Activated CD4-positive, alpha-beta T cell treated with anti-CD3 and anti-CD28 coated beads for 48 hours (primary cell): ENCODE measurements at places on chromosomes 1 and 21.

- DNase-seq: no peak
Observed at GRCh38 chr21:33801424-33802405, 113.9 kb downstream of the ATP5PO start.

DNA sequence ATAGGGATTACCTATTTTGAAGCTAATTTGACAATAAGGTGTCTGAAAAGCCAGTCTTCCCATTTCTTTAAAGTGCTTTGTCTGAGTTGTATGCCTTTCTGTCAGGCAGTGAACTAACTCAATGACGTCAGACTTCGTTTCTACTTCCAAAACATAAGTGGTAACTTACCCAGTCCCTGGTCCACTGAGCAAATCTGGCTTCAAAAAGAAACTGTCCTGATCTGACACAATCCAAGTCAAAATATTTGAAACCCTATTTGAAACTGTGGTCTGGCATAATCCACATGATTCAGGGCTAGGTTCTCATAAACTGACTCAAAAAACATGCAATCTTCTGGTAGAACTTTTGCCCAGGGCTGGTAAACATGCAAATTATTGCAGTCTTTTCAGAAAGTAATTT, 34.0 kb downstream of the DIRAS3 start:
- DNase-seq: no peak

DNA sequence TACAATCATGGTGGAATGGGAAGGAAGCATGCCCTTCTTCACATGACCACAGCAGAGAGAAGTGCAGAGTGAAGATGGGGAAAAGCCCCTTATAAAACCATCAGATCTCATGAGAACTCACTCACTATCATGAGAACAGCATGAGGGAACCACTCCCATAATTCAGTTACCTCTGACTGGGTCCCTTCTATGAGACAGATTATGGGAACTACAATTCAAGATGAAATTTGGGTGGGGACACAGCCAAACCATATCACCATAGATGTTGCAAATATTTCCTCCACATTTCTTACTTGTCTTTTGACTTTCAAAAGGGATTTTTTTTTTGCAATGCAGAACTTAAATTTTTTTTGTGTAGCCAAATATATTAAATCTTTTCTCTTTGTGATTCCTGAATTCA, 14.8 kb downstream of the SH3BGR start:
- no peak for DNase-seq

GRCh38 chr21:39452207-39452969, 618 bp downstream of the SH3BGR start:
- DNase-seq: no peak

DNA sequence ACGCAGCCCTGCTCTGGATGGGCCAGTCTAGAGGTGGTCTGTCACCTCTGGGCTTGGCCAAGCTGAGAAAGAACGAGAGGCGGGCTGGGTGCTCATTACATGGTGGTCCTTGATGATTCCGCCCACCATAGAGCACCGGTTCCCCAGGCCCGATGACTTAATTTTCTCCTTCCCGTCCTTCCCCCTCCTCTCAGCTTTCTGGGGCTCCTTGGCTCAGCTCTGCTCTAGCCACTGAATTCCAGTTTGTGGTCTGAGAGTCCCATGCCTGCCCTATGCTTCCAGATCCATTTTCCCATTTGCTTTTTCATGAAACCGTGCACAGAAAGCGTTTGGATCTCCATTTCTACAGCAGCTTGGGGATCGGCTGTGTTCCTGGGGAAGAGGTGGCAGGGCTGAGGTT, 318.5 kb upstream of the C1orf174 start:
- no peak for DNase-seq

- no peak for DNase-seq
Observed at GRCh38 chr21:35139382-35139715, 90.2 kb upstream of the RUNX1 start.

DNA sequence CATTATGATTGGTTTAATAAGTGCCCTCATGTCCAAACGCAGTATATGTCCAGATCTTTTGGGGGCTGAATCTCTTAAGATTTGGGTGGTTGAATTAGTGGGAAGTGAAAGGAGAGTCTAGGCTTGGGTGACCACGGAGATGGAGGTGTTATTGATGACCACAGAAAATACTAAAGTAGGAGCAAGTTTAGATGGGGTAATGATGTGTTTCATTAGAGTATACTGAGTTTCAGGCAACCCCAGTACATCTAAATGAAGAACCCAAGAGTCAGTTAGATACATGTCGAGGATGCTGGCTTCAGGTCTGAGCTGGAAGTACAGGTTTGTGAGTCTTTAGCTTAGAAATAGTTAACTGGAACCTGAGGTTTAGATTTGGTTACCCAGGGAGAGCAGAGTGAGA, 6.5 kb upstream of the ZZZ3 start:
- no peak for DNase-seq

DNA sequence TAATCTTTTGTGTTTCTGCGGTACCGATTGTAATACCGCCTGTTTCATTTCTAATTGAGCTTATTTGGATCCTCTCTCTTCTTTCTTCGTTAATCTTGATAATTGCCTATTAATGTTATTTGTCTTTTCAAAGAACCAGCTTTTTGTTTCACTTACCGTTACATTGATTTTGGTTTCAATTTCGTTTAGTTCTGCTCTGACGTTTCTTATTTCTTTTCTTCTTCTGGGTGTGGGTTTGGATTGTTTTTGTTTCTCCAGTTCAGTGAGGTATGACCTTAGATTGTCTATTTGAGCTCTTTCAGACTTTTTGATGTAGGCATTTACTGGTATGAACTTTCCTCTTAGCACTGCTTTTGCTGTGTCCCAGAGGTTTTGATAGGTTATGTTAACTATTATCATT, 9.4 kb downstream of the OR2M2 start:
- no peak for DNase-seq

DNA sequence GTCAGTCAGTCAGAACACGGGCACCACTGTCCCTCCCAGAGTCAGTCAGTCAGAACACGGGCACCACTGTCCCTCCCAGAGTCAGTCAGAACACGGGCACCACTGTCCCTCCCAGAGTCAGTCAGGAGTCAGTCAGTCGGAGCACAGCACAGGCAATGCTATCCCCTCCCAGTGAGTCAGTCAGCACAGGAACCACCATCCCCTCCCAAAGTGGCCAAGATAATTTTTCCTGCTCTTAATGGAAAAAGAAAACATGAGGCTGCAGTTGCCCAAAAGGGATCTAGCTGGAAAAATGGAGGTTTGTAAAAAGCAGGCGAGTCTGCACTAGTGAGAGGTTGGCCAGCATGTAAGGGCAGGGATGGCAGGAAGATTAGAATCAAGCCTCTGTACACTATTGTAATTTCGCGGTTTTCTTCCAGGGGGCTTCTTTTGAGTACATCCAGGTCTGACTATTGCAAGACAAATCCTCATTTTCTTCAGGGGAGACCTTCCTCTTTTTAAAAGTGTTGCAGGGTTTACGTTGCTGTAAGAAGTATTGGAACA, 213.8 kb downstream of the SIPA1L2 start:
- no peak for DNase-seq

GRCh38 chr21:30044447-30045064, 104.8 kb upstream of the GRIK1 start:
- DNase-seq: no peak

- DNase-seq: no peak
Observed at GRCh38 chr1:14733048-14733778, 134.7 kb downstream of the KAZN start.

- no peak for DNase-seq
Observed at GRCh38 chr1:202106340-202107254, 16.1 kb upstream of the GPR37L1 start.

DNA sequence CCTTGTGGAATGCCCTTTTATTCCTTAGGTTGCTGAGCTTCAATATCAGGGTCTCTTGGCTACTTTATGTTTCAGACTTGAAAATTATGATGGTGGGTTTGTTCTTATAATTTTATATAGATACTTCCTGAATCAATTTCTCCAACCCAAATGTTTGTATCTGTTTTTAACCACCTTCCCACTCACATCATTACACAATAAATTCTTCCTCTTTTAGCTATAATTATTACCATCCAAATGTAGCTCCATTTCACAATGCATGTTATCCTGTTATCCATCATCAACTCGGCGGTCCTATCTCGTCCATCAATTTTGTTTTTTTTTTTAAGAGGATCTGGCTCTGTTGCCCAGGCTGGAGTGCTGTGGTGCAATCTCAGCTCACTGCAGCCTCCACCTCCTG, 357.6 kb upstream of the ZP4 start:
- no peak for DNase-seq

- DNase-seq: no peak
Observed at GRCh38 chr1:31509124-31510072, 66.9 kb upstream of the TINAGL1 start.

GRCh38 chr1:113519556-113519955, 129.2 kb downstream of the MAGI3 start:
- DNase-seq: no peak
